SK-MEL-5 (cell line): ENCODE measurements at places on chromosomes 12 and 14.

DNA sequence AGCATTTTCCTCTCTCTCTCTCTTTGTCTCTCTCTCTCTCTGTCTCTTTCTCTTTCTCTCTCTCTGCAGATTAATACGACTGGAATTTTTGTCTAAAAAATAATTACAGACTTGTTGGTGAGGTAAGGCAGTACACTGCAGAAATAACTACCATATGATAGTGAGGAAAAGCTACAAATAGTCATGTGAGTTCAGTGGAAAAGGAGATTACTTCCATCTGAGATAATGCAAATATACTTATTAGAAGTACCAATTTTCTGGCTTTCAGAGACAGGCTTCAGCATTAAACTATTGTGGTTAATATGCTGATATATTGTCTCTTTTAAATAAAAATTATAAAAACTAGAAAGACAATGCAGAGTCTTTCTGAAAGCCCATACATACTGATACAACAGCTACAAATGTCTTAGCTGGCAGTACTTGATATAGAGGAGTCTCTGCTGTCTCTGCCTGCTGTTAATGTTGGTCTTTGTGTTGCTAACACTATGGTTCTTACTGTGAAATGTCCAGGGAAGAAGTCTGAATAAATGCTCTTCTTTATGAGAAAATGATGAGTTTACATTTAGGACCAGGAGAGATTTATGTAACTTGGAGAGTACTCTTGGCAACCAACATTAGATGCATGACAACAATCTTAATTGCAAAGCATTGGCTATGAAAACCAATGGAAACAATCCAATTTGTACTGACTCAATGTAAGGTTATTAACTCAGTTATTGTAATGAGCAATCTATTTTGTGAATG, 167.0 kb downstream of the LRFN5 start:
- DNase-seq: no peak

GRCh38 chr14:65077318-65077717, 25.0 kb downstream of the MAX start:
- no peak for DNase-seq

DNA sequence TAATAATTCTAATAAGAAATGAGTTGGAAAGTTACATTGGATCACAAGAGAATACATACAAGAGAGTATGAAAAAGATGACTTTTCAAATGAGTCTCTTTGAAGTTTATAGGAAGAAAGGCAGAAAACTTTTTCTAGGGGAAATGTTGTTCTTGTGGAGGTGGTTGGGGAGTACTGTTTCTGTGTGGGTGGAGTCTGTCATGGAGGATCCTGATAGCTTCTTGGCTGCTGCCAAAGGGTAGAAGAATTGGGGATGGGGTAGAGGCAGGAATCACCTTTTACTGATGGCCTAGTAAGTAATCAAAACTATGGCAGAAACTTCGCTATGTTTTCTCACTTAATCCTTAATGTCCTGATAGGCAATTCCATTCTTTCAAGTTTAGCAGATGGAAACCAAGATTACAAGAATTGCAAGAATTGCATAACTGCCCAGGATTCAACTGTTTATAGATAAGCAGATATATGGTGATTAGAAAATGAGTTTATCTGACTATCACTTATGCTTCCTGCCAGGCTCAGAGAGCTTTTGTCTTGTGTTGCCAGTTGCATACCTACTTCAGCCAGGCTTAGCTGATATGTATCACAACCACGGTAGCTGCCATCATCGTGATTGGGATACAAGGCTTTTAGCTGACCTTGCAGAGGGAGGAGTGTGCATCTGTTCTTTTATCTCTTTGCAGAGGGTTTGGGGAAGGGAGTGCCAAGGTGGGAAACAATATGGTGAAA, 463.9 kb downstream of the TMTC2 start:
- no peak for DNase-seq

GRCh38 chr12:91482231-91482630, 299.6 kb upstream of the DCN start:
- no peak for DNase-seq

DNA sequence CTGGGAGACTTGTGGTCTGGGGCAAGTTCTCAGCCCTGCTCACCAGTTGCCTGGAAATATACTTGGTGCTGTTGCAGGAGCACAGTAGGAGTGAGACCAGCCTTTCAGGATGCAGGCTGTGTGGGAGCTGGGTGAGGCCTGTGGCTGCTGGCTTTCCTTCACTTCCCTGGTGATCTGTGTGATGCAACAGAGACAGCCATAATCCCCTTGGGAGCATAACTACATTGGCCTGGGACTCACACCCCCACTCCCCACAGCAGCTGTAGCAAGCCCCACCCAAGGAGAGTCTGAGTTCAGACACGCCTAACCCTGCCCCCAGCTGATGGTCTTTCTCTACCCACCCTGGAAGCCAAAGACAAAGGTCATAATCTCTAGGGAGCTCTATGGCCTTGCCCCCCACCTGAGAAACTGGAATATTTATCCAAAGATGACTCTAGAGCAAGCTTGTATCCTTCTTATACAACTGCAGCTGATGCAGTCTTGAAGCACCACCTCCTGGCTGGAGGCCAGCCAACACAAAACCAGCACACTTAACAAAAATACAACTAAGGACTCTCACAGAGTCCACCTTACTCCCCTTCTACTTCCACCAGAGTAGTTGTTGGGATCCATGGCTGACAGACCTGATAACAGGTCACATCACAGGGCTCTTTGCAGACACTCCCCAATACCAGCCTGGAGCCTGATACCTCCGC, 190.4 kb upstream of the CPNE8 start:
- no peak for DNase-seq
